Fibroblast of skin of right biceps (primary cell): ENCODE measurements at places on chromosomes 6 and 20.
A peak's percentile ranks its signal among the peaks of the same experiment; 100 is the strongest.

- DNase-seq = peak; percentile 15
Measured at GRCh38 chr6:1864496-1864895, 254.8 kb downstream of the FOXC1 start.

DNA sequence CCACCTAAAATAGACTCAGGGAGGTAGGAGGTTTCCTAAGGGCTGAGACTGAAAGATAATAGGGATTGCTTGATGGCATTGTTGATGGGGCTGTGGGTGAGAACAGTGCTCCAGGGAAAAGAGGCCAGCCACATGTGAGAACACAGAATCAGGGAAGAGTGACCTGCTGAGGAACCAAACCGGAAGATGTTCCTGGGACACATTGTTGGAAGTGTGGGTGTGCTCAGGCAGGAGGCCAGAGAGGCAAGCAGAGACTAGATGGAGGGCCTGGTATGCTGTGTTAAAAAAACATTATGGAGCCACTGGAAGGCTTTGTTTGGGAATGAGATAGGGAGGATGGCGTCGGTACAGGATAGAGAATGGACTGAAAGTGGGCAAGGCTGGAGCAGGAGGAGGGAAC lies 23.3 kb downstream of the RNF144B start:
- DNase-seq = no peak

- no peak for DNase-seq
Measured at GRCh38 chr6:84059082-84059481, 25.5 kb downstream of the MRAP2 start.

GRCh38 chr6:132190097-132190814 lies 211.0 kb downstream of the MOXD1 start:
- DNase-seq = peak; percentile 74

GRCh38 chr6:35524380-35525020 lies 11.8 kb upstream of the TULP1 start:
- DNase-seq = no peak

GRCh38 chr6:53634184-53634631 lies 31.3 kb downstream of the KLHL31 start:
- DNase-seq = no peak

GRCh38 chr6:44028789-44029310 lies 98.4 kb downstream of the MRPL14 start:
- DNase-seq = no peak

GRCh38 chr6:28446818-28447511 lies 3.7 kb upstream of the ZSCAN23 start:
- peak; percentile 9 for DNase-seq

- DNase-seq = peak; percentile 82
Measured at GRCh38 chr6:37882724-37883413, 63.3 kb downstream of the ZFAND3 start.

GRCh38 chr20:44231193-44231592 lies 15.9 kb upstream of the GDAP1L1 start:
- DNase-seq = no peak

GRCh38 chr6:1310628-1311399 lies 1.1 kb upstream of the FOXQ1 start:
- no peak for DNase-seq
